Activated gamma-delta T cell treated with Interleukin-2 at 50 U/mL for 16 hours (primary cell): ENCODE measurements at places on chromosomes 3 and 15.

GRCh38 chr3:108088697-108089096 is 2.1 kb downstream of the CD47 start:
- DNase-seq: no peak

GRCh38 chr3:195897081-195897852 is 11.1 kb downstream of the TNK2 start:
- DNase-seq: no peak

DNA sequence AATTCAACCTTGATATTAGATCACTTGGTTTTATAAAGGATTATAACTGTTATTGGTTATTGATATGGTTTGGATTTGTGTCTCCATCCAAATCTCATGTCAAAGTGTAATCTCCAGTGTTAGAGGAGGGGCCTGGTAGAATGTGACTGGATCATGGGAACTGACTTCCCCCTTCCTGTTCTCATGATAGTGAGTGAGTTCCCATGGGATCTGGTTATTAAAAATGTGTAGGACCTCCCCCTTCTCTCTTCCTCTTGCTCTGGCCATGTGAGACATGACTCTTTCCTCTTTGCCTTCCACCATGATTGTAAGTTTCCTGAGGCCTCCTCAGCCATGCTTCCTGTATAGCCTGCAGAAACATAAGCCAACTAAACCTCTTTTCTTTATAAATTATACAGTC is 136.0 kb upstream of the UBE2E2 start:
- DNase-seq: no peak

DNA sequence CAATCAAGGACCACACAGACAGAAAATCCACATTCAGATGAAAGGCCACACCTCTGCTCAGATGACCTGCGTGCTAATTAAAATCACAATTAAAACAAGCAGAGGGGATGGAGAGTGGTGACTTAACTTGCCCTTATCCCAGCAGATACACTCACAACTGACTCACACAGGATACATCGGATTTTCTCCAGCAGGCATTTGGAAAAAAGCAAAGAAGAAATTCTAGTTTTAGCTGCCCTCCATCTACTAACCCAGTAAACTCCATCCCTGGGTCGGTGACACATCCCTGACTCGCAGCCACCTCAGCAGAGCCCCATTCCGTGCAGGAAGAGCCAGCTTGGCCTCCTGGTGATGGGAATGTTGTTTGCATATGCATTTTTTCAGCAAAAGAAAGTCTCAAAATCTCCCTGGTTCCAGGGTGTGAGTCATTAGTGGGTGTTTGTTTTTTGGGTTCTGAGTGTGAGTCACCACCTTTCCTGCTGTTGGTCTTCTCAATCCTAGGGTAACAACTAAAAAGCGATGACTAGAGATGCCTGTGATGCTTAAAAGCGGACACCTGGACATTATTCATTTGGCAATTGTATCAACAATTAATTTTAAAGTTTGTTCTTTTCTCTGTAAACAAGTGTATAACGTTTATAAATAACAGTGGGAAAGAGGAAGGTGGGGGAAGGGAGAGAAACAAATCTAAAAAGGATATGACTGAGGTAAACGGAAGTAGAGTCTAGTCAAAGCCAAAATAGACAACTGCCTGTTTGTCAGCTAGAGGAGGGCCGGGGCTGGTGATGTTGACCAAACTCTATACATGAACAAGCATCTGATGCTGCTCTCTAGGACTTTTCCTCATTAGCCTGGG is 49.8 kb upstream of the SLC4A7 start:
- DNase-seq: peak; percentile 44

DNA sequence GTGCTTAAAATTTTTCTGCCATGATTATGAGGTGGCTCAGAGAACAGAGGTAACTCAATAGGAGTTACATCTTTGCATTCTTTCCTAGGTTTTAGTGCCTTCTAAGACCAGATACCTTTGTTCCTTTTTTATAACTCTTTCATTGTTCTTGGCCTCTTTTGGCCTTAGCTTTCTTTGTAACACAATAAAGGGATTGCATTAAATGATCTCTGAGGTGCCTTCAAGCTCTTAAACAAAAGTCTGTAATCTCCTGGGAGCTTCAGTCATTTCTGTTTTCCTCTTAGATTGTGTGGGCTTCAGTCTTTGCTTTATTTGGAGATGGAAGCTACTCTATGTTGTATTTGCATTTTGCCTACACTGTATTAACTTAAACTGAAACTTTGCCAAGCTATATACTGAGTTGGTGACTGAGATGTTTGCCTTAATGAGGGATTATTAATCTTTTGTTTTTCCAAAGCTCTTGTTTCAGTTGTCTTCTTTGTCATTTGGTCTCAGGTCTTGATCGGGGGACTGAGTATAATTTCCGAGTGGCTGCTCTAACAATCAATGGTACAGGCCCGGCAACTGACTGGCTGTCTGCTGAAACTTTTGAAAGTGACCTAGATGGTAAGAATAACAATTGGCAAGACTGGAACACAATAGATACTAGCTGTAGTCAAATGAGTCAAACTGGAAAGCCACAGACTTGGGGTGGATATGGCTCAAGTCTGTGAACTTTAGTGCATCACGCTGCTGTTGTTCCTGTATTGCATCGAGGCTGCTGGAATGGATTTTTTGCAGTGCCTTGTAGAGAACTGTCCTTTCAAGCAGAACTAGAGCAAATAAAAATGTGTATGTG is 110.3 kb downstream of the HCN4 start:
- DNase-seq: no peak

DNA sequence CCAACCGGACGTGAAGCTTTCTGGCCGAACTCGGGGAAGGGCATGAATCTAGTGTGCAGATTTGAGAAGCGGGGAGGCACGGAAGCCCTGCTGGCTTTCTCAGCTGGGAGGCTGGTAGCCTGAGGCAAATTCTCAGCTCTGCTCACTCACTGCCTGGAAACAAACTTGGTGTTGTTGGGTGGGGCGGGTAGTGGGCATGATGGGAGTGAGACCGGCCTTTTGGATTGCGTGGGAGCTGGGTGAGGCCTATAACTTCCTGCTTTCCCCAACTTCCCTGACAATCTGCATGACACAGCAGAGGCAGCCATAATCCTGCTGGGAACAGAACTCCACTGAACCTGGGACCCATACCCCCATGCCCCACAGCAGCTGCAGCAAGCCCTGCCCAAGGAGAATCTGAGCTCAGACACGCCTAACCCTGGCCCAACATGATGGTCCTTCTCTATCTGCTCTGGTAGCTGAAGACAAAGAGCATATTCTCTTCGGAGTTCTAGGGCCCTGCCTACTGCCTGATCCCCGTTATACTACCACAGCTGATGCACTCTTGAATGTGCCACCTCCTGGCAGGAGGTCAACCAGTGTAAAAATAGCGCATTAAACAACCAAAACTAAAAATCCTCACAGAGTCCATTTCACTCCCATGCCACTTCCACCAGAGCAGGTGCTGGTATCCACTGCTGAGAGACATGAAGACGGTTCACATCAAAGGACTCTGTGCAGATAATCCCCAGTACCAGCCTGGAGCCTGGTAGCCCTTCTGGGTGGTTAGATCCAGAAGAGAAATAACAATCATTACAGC is 44.7 kb downstream of the CEP70 start:
- no peak for DNase-seq

- DNase-seq: no peak
Observed at GRCh38 chr15:95111969-95112368, 880.6 kb downstream of the MCTP2 start.

GRCh38 chr3:4985330-4986174 is 6.3 kb downstream of the BHLHE40 start:
- DNase-seq: no peak

GRCh38 chr3:168933614-168934013 is 729.9 kb downstream of the MECOM start:
- DNase-seq: no peak

DNA sequence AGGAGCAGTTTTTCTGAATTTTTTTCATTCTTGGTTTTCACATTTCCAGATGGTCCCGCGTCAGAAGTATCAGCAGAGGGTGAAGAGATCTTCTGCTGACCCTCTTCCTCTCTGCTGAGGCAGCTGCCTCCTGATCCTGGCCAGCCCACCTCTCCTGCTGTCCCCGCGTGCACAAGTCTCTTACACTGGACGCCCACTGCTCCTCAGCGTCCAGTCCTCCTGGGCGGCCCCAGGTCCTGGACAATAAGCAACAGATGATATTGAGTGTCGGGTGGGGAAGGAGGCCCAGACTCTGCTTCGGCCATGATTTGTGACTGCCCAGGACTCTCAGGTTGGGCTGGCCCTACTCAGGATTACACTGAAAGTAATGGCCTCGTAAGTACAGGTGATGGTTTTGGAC is 50.1 kb downstream of the KLHL25 start:
- DNase-seq: no peak

GRCh38 chr3:41131224-41131623 is 68.1 kb upstream of the CTNNB1 start:
- no peak for DNase-seq

DNA sequence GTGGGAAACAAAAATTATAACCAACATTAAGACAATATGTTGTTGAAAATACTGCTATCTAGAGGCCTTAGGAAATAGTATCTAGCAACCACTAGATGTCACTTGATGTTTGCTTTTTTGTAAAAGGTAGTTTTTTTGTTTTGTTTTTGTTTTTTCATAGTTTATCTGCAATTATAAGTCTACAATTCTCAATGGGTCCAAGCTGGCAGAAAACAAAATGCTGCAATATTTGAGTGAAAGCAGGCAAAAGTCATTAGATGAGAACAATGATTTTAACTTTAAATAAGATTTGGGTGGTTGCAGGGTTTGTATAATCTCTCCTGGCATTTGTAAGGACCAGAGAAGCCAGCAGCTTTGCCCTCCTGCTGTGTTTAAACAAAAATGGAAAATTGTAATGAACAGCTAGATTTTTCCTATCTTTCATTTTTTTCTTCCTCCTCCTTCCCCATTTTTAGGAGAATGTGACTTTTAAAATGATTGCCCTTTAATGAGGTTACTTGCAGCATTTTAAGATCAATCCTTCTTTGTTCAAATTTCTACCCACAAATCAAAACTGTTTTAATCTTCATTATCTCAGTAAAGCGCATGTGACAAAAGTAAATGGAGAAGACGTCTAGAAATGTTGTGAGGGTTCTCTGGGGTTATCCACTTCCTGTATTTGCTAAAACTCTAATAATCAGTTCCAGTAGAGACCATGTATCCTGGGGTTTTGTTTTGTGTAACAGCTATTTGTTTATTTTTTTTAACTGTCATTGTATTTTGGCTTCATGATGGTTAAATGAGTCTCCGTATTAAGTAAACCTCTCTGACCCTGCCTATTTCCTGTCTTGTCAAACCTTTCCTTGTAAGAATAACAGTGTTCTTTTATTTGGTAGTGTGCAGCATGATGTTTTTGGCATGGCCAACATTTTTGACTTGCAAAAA is 27.3 kb downstream of the DUT start:
- DNase-seq: no peak

- no peak for DNase-seq
Observed at GRCh38 chr15:63981596-63982320, 64.5 kb downstream of the DAPK2 start.

- no peak for DNase-seq
Observed at GRCh38 chr3:27885641-27886040, 163.5 kb upstream of the EOMES start.

GRCh38 chr3:43025423-43025822 is 46.3 kb downstream of the GASK1A start:
- DNase-seq: no peak

DNA sequence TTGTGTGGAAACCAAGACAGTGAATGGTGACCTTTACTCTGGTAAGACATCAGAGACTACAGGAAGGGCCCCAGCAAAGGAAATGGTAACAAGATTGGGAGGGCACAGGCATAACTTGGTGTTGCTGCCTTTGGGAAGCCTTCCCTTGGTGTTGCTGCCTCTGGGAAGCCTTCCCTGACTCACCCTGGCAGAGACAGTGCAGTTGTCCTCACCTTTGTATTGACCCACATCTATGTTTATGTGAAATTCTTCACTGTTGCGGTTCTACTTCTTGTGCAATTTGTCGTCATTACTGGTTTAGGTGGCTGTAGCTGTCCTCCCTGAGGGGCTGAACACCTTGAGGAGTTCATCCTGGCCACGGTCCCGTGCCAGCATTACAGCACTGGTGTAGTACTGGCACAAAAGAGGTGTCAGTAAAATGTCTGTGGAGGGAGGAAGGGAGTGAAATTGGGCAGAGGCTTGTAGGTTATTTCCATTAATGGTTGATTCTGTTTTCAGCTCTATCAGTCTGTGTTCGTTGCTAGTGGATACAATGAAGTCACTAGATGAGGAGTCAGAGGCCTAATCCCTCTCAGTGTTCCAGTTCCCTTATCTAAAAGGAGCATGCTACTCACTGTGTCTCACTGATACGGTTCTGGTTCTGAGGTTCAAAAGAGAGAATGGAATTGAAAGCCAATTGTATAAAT is 21.6 kb downstream of the IFT122 start:
- no peak for DNase-seq

- no peak for DNase-seq
Observed at GRCh38 chr3:39435006-39435748, 28.7 kb downstream of the RPSA start.

GRCh38 chr15:75577401-75578172 is 1.5 kb downstream of the PTPN9 start:
- no peak for DNase-seq

- DNase-seq: no peak
Observed at GRCh38 chr3:42262525-42262924, 3.5 kb downstream of the CCK start.

GRCh38 chr15:62426387-62426956 is 261.4 kb upstream of the C2CD4B start:
- DNase-seq: no peak

DNA sequence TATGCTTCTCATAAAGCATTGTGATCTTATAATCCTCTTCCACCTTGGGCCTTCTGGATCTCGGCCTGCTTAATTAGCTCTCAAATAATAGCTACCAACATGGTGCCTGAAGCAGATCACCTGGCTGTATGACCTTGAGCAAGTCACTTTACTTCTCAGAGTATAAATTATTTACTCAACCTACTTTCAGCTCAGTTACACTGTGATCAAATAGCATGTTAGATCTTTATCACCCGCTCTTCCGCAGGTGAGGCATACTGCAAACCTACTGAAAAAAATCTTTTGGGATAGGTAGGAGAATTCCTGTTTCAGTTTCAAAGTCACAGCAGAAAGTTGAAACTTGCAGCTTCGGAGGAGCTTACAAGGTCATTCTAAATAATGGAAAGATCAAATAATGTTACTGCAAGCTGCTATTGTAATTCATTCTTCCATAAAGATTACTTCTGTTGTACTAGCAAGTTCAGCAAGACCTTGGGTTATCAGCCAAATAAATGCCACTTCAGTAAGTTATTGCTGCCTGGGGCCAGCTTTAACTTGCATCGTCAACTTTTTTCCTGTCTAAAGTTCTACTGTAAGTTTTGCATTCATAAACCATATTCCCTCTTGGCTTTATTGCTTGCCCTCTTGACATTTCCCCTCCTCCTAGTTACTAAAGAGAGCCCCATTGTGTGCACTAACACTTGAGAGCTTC is 268.4 kb upstream of the ATP11B start:
- no peak for DNase-seq

GRCh38 chr3:18585004-18585968 is 160.1 kb upstream of the SATB1 start:
- DNase-seq: no peak

DNA sequence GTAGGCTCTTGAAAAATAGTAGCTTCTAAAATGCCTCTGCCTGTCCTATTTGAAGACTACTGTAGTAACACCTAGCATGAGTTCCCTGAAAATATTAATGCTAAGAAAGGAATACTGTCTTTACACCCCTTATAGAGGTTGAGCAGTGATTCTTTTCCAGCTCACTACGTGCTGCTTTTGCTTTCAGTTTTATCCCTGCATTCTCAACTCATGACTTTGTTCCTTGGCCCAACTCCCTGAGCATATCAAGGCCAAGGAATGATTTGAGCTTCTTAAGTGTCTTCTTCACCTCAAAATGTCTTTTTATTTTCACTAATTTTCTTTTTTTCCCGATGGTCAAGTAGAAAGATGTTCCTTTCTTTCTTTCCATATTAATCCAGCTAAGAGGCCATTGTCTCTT is 16.5 kb upstream of the P2RY13 start:
- DNase-seq: no peak
